ENCODE measurements at places on chromosomes 4 and X. TPM values are rescaled to one million over a fixed set of nuclear protein-coding genes. Genes with fewer than 3 reads are reported as not detected.

DNA sequence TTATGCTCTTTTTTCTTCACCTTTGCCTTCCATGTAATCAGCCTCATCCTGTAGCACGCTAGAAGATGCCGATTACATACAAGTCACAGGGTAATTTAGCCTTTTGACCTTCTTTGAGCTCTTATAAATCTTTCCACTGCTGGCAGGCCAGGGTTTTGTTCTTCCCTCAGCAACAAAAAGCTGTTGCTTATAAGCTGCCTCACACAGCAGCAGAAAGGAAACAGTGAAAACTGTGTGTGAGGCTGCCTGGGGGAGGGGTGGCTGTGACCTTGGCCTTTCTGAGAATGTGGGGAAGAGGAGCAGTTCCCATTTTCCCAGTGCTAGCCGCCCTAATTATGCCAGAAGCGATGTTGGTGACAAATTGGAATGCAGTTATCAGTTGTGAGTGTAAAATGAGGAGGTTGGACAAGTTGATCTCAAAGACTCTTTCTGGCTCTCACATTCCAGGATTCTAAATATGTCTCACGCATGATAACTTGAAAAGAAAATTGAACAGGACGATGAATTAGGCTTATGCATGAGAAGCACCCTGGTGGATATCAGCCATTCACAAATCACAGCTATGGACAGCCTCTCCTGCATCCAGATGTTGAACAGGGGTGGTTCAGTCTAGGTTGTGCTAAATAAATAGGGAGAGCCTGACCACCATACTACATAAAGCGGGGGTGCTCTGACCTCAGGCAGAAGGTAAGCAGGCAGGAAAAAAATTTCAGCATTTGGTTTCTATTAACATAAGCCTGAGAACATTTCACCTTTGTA, 25.7 kb downstream of the SLITRK2 start:
- no peak for DNase-seq

DNA sequence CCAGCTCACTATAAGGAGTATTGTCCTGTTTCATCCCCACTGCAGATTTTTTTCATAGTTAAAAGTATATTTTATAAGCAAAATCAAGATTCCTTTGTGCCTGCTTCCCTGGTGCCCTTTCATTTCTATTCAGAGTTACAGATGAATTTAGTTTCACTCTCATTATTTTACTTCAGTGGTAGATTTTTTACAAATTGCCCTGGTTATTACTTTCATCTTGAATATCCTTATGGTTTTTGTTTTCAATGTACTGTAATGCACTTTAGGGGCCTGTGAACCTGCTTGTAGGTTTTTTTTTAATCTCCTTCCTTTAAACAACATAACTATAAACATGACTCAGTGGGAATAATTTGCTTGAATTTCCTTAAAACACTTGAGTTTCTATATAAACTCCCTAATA, 126.8 kb downstream of the GPR143 start:
- DNase-seq: no peak

- DNase-seq: no peak
These were observed 54.8 kb upstream of the MAGEB16 start for GRCh38 chrX:35743331-35743730.

DNA sequence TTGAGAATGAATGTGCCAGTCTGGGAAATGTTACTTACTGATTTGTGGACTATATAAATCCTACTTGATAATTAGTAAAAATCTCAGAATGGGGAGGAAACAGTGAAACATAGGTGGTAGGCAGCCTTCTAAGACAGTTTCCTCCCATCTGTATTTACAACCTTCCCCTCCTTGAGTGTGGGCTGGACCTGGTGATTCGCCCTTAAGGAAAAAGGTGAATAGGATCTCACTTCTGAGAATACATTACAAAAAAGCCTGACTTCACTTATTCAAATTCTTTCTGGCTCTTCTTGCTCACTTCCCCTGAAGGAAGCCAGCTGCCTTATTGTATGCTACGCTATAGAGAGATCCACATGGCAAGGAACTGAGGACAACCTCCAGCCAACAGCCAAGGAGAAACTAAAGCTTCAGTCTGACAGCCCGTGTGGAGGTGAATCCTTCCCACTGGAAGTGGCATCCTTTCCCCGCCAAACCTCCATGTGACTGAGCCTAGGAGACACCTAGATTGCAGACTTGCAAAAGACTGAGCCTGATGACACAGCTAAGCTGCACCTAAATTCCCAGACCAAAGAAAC, 585.0 kb downstream of the STPG2 start:
- no peak for DNase-seq

The SCML2 gene
- 0.88 TPM for total RNA-seq
